Posterior vena cava (tissue), 2 donors: ENCODE measurements at places on chromosomes 6 and 20. TPM values are rescaled to one million over a fixed set of nuclear protein-coding genes. Genes with fewer than 3 reads are reported as not detected.

C20orf141 gene
- total RNA-seq: not detected

REV3L gene
- total RNA-seq: 63.3 TPM

OPRL1 gene
- total RNA-seq: 1.4 TPM

MAFB gene
- total RNA-seq: 54.0 TPM

GRCh38 chr20:32610472-32611218, 25.5 kb upstream of the NOL4L start:
- DNase-seq: no peak

DNA sequence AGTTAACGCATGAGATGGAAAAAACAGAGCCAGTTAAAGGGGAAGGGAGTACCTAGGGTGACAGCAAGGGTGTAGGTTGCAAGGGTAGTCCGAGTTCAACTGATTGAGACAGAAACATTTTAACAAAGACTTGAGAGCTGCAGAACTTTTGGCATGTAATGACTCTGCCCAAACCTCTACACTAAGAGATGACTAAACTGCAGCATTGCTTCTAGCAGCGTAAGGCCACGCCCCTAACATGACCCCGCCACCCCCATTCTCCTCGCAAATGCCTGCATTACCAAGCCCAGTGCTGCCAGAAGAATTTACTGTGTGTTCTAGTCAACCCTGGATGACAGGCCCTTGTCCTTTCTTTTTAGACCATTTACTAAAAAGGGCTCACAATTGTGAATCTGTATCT, 6.3 kb upstream of the HINT3 start:
- no peak for DNase-seq

GRCh38 chr6:169766232-169766631, 14.8 kb downstream of the ERMARD start:
- no peak for DNase-seq

GRCh38 chr6:66344796-66345195, 637.8 kb upstream of the EYS start:
- DNase-seq: no peak

DNA sequence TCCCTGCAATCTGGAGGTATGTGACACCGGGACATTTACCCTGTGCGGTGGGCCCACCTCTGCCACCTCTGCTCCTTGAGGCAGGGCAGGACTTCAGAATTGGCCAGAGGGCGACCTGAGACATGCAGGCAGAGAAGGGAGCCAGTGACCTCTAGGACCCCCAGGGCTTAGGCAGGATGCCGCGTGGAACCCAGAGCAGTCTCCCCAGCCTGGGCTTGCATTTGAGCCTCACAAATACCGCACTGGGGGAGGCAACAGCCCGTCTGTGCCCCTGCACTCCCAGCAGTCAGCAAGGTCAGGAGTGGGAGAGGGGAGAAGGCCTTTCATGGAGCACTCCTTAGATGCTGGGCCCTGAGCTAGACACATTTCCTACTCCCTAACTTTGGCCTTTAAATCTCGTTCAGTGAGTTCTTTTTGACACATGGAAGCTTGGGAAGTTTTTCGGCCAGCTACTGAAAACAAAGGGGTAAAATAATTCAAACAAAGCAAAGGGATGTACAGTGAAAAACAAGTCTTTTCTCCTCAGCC, 41.7 kb downstream of the C20orf203 start:
- no peak for DNase-seq

- DNase-seq: no peak
These were observed 95.4 kb upstream of the DEFB112 start for GRCh38 chr6:50145125-50145524.

DNA sequence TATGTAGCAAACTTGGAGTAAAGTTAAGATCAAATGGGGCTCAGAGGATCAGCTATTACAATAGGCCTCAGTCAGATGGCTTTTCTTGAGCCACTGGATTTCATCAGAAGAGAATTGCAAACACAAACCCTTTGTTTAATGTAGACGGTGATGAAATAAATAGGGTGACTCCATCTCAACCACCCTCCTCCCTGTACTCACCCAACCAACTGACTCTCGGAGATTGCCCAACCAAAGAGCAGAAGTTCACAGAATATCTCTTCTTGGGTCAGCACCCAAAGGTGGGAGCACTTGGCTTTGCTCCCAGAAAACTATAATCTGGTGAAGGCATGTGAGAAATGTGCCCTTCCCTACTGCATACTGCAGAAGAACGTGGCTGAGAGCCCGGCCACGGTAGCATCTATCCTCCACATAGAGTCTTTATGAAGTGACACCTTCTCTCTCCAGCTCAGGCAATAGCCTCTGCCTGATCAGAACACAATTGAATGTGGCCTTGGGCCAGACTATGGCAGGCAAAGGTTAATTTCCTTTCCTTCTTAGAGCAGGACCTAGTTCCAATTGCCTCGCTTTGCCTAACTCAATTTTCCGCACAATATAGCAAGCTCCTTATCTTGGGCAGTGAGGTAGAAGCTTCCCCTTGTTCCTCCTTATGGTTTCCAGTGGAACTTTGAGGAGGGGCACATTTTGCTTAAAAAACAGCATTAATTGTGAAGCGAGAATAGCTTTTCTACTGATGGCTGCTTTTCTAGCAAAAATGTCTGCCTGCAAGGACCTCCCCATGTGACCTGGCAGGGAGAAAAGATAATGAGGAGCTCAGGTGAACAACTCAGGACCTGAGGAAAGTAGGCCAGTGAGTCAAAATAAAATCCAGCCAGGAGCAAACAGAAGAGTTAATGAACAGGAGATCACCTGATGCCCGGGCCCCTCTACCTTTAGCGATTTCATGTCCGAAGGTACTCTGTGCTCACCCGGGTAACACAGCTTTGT, 79.4 kb downstream of the GFOD1 start:
- DNase-seq: no peak
